Endothelial cell (in vitro differentiated cells): ENCODE measurements at places on chromosomes 12 and 14.

DNA sequence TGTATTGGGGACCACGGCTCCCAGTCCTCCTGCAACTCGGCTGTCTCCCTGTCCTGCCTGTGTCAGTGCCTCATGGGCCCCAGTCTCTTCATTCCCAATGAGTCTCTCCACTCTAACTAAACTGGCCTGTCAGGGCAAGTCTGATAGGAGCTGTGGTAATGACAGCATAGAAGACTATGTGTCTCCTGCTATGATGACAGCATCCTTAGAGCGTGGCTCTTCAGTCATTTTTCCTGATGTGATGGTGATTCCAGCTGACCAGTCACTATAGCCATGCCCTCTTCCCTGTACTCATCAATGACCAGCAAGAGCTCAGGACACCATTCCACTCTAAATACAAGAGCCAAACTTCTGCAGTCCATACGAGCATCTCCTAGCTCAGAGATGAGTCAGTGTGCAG, 339.8 kb downstream of the PCNX1 start:
- no peak overlapping the region for H3K4me3 ChIP-seq
- H3K4me1 ChIP-seq = peaks cover 16% of the 10 kb centered on the region
- peak overlapping the region; percentile 67 for H3K27ac ChIP-seq
- DNase-seq = no peak
- H3K27me3 ChIP-seq = peaks cover 3% of the 10 kb centered on the region
- peaks cover 10% of the 10 kb centered on the region for H3K36me3 ChIP-seq

- H3K4me1 ChIP-seq = peaks cover 5% of the 10 kb centered on the region
- no peak for DNase-seq
- H3K4me3 ChIP-seq = no peak overlapping the region
- H3K27me3 ChIP-seq = peaks cover 2% of the 10 kb centered on the region
Measured at GRCh38 chr12:58416236-58416635, 474.9 kb downstream of the ATP23 start.

- no peaks in the 10 kb centered on the region for H3K4me1 ChIP-seq
- H3K27ac ChIP-seq = no peak overlapping the region
- DNase-seq = no peak
- no peak overlapping the region for H3K4me3 ChIP-seq
- no peaks in the 10 kb centered on the region for H3K36me3 ChIP-seq
Measured at GRCh38 chr14:49036266-49036665, 549.9 kb downstream of the RPS29 start.

DNA sequence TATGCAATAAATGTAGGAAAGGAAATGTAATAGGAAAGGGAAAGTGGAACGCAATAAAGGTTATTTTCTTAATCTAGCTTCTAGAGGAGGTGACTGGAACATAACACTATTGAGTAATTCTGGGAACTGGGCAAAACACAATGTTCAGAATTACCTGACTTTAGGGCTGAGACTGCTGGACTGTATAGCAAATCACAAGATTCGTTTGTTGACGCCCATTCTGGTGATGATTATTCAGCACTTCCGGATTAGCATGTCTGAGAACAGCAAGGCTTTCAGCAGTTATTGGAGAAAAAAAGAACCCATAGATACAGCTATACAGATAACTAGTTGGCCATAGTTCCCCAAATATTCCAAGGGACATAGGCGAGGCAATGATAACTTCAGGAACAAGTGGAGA, 2.3 kb upstream of the KLRD1 start:
- DNase-seq = no peak
- H3K27me3 ChIP-seq = no peaks in the 10 kb centered on the region
- H3K27ac ChIP-seq = no peak overlapping the region
- H3K36me3 ChIP-seq = peaks cover 6% of the 10 kb centered on the region

DNA sequence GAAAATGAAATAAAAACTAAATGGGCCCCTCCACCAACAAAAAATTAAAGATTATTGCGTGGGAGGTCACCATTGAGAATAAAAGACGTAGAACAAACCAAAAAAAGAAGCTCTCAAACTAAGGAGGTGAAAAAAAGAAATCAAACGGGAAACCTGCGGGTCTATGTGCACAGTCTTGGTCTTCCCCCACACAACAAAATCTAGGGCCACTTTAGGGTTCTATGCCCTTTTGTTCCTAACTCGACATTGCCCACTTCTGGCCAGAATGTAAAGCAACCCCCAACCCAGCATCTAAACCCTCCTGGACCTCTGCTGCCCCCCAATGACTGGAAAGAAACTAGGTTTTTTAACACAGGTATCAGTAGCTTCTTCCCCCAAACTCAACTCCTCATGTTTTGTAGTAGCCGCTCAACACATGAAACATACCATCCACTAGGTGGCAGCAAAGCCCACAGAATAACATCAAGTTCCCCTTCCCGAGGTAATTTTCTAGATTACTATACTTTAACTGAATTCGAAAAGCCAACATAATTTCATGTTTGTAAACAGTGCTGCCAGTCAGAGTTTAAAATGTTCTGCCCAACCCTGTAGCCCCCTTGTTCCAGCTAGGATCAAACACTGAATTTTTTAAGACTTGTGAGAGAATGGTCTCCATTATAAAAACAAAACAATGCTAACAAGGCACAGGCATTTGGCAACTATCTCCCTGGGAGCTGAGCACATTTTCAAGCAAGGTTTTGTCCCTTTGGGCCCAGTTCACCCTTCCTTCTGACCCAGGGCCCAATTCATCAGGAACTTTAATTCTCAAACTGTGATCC, 18.7 kb downstream of the DAD1 start:
- peaks cover 16% of the 10 kb centered on the region for H3K36me3 ChIP-seq
- no peak overlapping the region for H3K4me3 ChIP-seq
- H3K4me1 ChIP-seq = peaks cover 7% of the 10 kb centered on the region
- peak; percentile 74 for DNase-seq
- peak overlapping the region; percentile 81 for H3K27ac ChIP-seq

GRCh38 chr12:104547235-104547634, 90.5 kb downstream of the CHST11 start:
- H3K27me3 ChIP-seq = peaks cover 9% of the 10 kb centered on the region
- H3K4me3 ChIP-seq = peak overlapping the region; percentile 19
- peaks cover 17% of the 10 kb centered on the region for H3K4me1 ChIP-seq
- H3K36me3 ChIP-seq = peaks cover 3% of the 10 kb centered on the region

DNA sequence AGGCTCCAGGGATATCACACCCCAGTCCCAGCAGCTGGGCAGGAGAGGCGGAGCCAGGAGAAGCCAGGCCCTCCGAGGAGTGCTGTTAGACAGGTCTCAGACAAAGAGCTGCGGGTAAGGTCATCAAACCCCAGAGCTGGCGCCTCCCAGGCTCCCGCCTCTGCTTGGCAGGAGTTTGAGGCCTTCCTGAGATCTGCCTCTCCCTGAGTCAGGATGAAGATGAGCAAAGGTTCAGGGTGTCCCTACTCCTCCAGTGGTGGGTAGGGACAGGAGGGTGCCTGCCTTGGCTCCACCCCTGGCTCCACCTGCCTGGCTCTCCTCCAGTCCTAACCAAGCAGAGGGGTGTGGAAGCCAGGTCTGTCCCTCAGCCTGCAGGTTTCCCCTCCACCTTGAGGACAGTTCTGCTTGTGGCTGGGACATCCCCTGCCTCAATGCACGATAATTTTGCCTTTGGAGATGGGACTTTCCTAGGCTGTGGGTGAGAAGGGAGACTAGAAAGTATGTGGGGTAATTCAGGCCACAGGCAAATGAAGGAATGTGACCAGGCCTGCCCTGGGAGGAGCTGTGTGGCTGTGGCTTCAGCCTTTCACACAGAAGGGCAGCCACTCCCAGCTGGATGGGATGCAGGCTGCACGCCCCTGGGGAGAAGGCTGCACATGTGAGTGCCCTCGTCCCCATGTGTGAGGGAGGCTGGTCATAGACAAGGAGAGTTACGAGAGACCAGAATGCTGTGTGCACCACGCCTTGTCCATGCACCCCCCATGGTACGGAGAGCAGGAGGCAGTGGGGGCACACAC, 2.2 kb downstream of the PLEKHG6 start:
- no peak overlapping the region for H3K27ac ChIP-seq
- peaks cover 15% of the 10 kb centered on the region for H3K27me3 ChIP-seq
- no peaks in the 10 kb centered on the region for H3K36me3 ChIP-seq
- no peak for DNase-seq
- H3K4me1 ChIP-seq = peaks cover 6% of the 10 kb centered on the region

DNA sequence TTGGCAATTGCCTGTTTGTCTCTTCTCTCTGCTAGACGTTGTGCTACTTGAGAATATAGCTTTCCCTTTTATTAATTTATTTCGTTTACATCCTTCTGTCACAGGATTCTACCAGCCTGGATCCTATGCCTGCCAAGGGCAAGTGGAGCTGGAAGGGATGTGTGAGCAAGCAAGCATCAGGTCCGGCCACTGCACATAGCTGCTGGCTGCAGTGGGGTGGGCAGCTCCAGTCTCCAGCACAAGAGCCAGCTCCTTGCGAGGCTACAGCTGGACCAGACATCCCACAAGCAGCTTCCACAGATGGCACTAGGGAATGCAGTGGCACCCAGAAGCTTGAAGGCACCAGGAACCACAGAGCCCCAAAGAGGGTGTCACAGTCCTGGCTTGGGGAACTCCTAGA, 225.0 kb downstream of the KCNC2 start:
- no peak overlapping the region for H3K4me3 ChIP-seq
- H3K27ac ChIP-seq = no peak overlapping the region
- H3K4me1 ChIP-seq = peaks cover 24% of the 10 kb centered on the region
- no peaks in the 10 kb centered on the region for H3K36me3 ChIP-seq
- peaks cover 2% of the 10 kb centered on the region for H3K27me3 ChIP-seq

DNA sequence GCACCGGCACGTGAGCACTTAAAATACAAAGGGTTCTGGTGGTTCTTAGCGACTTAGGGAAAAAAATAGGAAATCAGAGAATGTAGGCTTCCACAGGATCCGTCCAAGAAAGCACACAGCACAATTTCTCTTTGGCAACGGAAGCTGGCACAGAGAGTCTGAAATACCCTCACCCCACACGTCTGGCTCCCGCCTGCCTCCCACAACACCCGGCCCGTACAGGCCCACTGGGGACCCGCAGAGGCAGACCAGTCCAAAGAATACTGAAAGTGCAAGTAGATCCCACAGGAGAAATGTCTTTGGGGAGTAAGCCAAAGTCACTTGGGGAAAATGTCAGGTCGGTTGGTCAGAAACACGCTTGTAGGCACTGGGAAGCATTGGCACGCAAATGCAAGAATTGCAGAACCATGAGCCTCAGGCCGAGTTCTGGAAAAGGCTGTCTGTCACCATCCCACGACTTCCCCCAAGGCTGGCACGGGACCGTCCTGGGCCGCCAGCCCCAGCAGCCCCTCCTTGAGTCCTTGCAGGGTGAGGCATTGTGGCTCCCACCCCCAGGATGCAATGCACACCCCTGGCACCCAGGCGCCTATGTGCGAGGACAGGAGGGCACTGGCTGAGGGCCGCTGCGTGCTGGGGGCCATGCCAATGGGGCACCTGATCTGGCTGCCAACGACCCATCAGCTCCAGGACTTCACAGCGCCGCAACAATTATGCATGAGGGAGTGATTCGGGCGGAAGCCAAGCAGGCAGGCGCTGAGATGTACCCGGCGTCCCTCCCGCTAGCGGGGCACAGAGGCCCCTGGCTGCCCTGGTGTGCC, 29.7 kb downstream of the CHGA start:
- H3K4me1 ChIP-seq = no peaks in the 10 kb centered on the region
- H3K27ac ChIP-seq = no peak overlapping the region
- DNase-seq = no peak
- H3K4me3 ChIP-seq = no peak overlapping the region
- H3K36me3 ChIP-seq = no peaks in the 10 kb centered on the region

- H3K27me3 ChIP-seq = no peaks in the 10 kb centered on the region
- no peak overlapping the region for H3K4me3 ChIP-seq
- no peak overlapping the region for H3K27ac ChIP-seq
- no peak for DNase-seq
- no peaks in the 10 kb centered on the region for H3K4me1 ChIP-seq
Measured at GRCh38 chr12:108016022-108016564, 113.0 kb upstream of the WSCD2 start.

DNA sequence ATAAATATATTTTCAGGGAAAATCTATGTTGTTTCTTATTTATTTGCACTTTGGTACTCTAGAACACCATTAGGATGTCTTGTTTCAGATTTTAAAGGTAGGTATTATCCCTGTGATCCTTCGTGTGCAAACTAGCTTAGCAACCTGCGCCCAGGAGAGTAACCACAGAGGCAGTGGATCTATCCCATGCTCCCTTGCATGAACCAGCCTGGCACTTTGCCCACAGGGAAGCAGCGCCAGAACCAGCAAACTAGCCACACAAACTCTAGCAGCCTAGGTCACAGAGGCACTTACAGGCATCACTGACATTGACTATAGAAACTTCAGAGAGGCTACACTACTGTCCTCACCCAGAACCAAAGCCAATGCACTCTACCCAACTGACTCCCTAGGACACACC, 76.1 kb downstream of the TSHR start:
- no peaks in the 10 kb centered on the region for H3K36me3 ChIP-seq
- H3K27ac ChIP-seq = no peak overlapping the region
- no peak for DNase-seq
- H3K4me1 ChIP-seq = no peaks in the 10 kb centered on the region

DNA sequence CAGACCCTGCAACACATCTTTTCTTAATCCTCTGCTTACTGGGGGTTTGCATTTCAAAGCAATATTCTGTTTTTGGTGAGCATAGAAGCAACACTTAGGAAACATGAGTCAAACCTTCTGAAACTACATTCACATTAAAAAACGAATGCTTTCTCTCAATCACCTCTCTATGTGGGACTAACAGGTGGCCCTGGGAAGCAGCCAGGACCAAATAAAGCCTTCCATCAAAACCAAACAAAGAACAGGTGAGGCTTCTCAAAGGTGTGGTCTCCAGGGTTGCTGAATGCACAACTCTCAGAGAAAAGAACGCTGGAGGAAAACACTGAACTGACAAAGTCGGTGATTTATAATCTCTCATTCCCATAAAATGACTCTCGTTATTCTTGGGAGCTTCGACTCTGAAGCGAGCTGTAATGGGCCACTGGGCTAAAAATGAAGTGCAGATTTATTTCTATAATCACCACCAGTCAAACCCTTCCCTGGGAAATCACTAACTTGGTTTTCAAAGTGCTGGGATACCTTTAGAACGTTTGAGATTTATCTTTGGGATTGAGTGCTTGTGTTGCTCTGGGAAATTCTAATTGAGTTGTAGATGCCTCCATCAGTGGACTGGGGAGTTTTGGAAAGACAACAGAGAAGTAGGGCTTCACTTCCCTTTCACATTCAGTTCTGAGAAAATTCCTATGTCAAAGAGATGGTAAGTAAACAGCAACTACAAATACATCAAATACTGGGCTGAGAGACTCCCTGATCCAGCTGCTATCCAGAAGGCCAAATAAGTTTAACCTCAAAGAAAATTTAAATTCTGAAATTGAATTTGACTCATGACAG, 262.0 kb upstream of the TMPO start:
- no peak overlapping the region for H3K27ac ChIP-seq
- no peaks in the 10 kb centered on the region for H3K4me1 ChIP-seq
- no peak overlapping the region for H3K4me3 ChIP-seq
- no peak for DNase-seq
- peaks cover 2% of the 10 kb centered on the region for H3K27me3 ChIP-seq

- no peak for DNase-seq
- H3K4me3 ChIP-seq = no peak overlapping the region
- H3K27me3 ChIP-seq = peaks cover 3% of the 10 kb centered on the region
- peaks cover 26% of the 10 kb centered on the region for H3K4me1 ChIP-seq
- no peaks in the 10 kb centered on the region for H3K36me3 ChIP-seq
- no peak overlapping the region for H3K27ac ChIP-seq
Measured at GRCh38 chr14:61334197-61334701, 12.9 kb downstream of the PRKCH start.

- no peaks in the 10 kb centered on the region for H3K4me1 ChIP-seq
- no peaks in the 10 kb centered on the region for H3K27me3 ChIP-seq
- H3K36me3 ChIP-seq = no peaks in the 10 kb centered on the region
- H3K4me3 ChIP-seq = no peak overlapping the region
- DNase-seq = no peak
Measured at GRCh38 chr14:27427796-27428195, 830.0 kb upstream of the NOVA1 start.
